ENCODE measurements at places on chromosomes 4 and X.

- DNase-seq, result no peak
These were observed 41.4 kb downstream of the ABHD18 start for GRCh38 chr4:128006592-128006991.

GRCh38 chrX:152915541-152916241 lies 17.8 kb downstream of the ZNF185 start:
- no peak for DNase-seq

DNA sequence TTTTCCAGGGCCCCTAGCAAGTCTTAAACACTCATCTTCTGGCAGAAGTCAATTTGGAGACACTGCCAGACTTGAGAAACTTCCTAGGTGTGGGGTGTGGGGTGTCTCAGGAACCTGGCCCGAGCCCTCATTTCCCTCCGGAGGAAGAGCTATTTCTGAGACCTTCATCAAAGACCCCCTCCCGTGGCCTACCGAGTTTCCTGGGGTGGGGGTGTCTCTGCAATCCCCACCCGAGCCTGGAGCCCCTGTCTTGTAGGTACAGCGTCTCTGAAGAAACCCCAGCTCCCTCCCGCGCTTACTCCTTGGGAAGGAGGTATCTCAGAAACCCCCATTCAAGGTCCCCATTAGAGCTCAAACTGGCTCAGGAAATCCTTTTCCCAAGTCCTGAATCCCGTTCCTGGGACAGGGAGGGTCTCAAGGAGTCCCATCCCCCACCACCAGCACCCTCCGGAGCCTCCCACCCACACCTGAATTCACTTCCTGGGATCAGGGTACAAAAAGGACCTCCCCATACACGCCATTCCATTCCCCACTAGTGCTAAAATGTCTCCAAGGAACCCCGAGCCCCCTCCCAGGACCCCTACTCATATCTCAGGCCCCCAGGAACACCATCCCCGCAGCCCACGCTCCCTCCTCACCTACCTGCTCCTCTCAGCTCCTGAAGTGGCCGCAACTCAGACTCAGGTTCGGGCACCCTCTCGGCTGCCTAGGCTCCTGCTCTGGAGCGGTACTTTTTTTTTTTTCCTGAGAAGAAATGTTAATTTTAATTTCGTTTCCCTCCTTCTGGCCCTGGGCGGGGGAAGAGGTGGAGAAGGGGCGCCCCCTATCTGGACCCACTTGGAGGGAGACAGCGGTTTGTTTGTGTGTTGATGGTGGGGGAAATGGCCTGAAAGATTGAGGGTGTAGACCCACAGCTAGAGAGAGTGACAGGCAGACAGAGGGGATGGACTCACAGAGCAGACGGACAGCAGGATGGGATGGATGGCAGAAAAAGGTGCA lies 1.1 kb downstream of the SLC38A5 start:
- DNase-seq, result peak; percentile 37

DNA sequence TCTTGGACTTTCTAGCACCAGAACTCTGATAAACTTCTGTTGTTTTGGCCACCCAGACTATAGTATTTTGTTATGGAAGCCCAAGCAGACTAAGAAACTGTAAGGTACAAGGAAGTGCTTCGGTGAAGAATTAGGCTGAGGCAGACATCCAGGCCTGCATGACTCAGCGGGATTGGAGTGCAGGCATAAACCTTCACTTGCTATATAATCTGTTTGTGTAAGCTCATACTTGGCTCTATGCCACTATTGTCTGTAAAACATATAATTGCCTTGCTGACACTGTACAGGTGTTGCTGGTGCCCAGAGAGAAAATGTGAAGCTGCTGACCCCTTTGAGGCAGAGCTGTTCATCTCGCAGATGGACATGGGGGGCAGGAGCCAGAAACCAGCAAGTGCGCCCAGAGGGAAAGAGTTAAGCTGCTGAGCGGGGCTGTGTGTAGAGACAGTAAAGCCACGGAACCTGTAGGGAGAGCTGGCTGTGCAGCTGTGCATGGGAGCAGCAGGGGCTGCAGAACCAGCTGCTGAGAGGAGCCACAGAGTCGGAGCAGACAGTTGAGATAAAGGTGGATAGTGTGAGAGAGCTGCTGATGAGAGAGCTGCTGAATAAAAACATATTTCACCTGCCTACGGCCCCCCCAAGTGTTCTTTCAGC lies 96.2 kb downstream of the RBM46 start:
- DNase-seq, result no peak

DNA sequence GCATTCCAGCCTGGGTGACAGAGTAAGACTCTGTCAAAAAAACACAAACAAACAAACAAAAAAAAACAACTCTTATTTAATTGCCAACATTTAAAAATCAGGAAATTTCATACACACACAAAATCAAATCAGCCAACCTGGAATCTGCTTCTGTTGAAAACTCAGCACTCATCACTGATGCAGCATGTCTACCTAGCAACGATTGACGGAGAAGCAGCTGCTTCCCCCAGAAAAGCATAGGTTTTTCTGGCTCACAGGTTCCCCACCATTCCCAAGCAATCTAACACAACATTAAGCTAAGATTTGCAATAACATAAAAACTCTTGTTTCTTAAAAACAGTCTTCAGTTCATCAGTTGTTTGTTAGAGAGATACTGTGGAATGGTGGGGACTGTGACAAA lies 143.6 kb downstream of the DHX15 start:
- DNase-seq, result no peak

DNA sequence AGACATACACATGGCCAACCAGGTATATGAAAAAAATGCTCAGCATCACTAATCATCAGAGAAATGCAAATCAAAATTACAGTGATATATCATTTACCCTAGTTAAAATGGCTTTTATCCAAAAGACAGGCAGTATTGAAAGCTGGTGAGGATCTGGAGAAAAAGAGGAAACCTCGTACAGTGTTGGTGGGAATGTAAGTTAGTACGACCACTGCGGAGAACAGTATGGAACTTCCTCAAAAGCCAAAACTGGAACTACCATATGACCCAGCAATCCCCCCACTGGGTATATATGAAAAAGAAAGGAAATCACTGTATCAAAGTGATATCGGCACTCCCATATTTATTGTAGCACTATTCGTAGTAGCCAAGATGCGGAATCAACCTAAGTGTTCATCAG lies 23.4 kb downstream of the ABHD18 start:
- no peak for DNase-seq

GRCh38 chr4:176149680-176150355 lies 45.6 kb downstream of the SPATA4 start:
- DNase-seq, result no peak

DNA sequence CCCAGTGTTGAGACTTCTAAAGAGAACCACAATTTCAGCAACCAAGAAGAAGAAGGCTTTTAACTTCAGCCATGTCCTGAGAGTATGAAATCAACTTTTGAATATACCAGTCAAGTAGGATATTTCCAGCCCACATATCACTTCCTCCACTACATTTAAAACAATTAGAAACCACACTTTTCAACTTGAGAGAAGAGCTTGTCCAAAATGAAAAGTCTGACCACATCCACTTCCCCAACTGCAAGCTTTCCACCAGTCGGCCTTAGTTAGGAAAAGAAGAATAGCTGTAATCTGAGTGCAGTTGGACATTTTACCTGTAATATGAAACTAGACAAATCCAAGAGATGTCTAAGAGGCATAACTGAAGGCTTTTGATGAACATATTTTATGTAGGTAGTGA lies 101.9 kb upstream of the SLC7A11 start:
- no peak for DNase-seq

- DNase-seq, result no peak
These were observed 217.1 kb upstream of the SMIM31 start for GRCh38 chr4:164536814-164537213.

DNA sequence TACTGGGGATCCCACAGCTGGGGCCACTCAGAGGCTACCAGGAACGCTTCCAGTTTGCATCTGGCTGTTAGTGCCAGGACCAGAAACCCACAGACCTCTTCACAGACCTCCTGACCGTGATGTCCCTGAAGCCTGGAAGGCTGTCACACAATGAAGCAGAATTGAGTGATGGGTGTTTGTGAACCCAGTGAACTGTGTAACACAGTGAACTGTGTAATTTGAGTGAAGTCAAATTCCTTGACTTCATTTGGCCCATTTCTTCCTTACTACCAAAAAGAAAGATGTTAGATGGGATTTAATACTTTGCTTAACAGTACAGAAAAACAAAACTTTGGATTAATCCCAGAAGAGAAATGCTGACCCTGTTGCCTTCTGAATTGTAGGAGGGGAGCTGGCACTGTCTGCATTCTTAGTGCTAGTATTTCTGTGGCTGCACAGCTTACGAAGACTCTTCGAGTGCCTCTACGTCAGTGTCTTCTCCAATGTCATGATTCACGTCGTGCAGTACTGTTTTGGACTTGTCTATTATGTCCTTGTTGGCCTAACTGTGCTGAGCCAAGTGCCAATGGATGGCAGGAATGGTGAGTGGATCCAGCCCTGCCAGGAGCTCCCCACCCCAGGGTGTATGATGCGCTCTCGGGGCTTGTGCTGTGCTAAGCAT lies 17.8 kb downstream of the SRD5A3 start:
- DNase-seq, result no peak

DNA sequence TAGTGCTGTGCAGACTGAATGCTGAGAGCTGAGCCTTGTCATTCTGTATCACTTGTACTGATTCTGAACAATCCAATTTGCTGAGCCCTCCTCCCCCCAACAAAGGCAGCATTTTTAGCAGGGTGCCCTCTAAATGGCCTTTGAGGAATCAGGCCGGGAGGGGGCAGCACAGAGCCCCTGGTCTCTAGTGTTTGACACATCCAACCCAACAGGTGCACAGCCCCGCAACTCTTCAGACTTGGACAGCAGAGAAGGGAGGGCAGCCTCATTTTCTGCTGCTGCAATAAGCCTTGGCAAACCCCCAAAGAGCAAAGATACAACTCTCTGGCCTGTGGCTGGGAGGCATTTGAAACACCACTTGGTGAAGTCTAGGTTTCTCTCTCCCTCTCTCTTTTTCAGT lies 3.4 kb downstream of the ATP1B4 start:
- peak; percentile 21 for DNase-seq

DNA sequence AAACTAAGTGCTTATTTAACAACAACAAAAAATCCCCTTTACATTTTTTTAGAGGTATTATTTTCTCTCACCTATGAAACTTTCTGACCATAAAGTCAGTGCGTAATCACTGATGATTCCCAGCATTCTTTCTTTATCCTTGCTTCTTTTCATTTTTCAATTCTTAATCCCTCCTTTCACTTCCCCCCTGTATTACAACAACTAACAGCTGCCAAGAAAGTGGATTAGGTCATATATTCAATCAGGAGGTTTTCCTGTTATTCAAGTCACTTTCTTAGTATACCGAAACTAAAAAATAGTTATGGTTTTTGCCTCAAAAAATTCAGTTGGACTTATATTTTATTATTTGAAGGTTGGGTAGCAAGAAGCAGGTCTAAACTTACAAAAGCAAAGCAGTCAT lies 2.1 kb upstream of the STAP1 start:
- DNase-seq, result no peak

GRCh38 chr4:154304679-154305078 lies 186.9 kb downstream of the DCHS2 start:
- no peak for DNase-seq

- no peak for DNase-seq
These were observed 123.9 kb upstream of the RXFP1 start for GRCh38 chr4:158397781-158398180.

DNA sequence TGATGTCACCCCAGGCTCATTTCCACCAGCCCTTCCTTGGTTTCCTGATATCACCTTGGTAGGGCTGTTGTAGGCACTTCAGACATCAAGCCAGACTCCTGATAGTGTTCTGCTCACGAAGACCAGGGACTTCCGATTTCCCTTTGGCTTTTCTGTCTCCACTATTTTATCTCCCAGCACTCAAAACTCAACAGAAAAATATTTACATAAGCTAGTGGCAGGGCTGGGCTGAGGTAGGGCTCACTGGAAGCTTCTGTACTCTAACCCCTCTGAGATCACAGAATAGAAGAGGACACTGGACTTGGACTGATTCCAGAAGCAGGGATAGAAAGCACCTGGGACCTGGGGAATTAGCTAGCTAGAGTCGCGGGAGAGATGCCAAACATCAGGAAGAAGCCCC lies 34.4 kb upstream of the EFNB1 start:
- DNase-seq, result no peak

GRCh38 chrX:133849676-133850075 lies 135.7 kb downstream of the GPC3 start:
- DNase-seq, result no peak

DNA sequence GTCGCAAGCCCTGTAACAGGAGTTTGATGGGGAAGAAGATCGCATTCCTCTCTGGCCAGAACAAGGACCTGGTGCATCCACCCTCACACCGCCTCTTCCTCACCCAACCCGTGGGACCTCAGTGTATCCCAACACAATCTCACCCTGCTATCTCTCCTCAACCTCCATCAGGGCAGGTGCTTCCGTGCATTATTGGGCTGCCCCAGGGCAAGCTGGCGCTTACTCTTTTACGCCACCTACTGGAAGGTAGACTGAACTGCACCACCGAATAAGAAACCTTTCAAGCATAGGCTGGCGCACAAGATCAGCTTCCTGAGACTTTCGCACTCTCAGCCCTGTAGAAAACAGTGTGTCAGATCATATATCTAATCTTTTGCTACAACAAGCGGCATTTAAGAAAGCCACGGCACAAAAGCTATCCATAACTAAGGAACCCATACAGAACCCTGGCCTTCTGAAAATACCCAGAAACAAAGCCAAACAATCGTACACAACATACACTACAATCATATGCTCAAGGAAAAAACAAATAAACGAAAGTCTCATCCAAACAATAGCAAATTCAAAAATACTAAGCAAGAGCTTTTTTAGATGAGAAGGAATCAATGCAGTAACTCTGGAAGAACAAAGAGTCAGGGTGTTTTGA lies 209.3 kb downstream of the UGT8 start:
- DNase-seq, result peak; percentile 18

DNA sequence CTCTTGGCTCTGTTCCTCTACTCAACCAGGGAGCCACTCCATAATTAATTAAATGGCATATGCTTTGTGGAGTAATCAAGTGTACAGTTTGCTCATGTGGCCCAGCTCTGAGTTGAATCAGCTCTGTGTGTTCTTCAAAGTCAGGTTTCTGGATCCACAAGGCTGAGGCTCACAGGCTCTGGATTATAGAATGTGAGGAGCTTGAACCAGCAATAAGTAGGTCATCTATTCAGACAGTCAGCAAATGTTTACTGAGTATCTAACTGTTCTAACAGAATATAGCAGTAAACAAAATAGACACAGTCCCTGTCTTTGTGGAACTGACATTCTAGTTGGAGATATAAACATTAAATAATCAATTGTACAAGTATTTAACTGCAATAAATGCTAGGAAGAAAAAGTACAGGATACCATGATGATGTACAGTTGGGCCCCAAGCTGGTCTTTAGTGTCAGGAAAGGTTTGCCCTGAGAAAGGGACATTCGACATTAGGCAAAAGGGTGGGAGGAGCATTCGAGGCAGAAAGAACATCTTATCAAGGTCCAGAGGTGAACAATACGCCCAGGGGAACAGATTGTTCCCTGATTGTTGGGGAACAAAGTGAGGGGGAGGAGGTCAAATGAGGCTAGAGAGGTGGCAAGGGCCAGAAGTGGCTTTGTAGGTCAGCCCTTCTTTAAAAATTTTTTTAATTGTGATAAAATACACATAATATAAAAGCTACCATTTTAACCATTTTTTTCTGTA lies 20.5 kb upstream of the TSR2 start:
- DNase-seq, result no peak

Measured in CD4-positive, alpha-beta T cell treated with Interleukin-15 for 1 hour (primary cell).